ENCODE measurements at places on chromosomes 12 and 14.

GRCh38 chr12:71980538-71980937, 41.9 kb downstream of the TPH2 start:
- DNase-seq, result no peak

DNA sequence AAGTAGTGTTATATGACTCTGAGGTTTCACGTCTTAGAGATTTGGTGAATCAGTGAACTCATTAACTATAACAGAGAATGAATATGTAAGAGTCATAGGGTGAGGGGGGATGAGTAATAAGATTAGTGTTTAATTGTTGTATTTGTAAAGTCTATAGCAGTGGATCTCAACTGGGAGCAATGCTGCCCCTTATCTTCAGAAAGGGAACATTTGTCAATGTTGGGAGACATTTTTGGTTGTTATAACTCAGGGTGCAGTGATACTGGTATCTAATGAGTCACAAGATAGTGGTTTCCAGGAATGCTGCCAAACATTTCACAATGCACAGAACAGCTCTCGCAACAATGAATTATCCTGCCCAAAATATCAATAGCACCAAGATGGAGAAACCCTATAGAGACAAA, 1193.7 kb downstream of the GALC start:
- no peak for DNase-seq

GRCh38 chr12:88993651-88994050, 358.6 kb downstream of the DUSP6 start:
- DNase-seq, result no peak

DNA sequence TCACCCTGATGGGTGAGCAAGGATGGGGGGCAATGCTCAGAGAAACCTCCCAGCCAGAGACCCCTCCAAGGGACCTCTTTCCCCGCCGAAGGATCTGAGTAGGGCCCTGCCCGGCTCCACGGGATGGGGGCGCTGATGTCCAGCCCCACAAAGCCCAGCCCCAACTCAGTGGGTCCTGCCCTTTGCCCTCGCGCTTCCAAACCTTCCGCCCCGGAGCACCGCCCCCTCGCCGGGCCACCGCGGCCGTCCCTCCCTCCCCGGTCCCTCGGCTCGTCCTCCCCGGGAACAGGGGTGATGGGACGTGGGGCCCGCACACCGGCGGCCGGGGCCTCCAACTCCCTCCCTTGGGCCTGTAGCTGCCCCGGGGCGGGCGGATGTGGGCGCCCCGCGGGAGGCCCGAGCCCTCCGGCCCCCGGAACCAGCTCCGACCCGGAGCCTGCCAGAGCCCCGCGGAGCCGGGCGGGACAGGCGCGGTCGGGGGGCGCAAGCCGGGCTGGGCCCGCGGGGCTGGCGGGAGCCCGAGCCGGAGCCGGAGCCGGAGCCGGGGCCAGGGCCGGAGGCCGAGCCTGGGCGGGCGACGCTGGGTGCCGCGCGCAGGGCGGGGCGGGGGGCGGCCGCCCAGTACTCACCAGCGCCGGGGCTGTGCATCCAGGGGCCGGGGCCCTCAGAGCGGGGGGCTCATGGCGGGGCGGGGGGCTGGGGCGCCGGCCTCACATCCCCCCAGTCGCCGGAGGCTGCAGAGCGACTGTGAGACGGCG, 386 bp downstream of the HDAC7 start:
- DNase-seq, result peak; percentile 60

- DNase-seq, result peak; percentile 23
These were observed 700 bp downstream of the CDK4 start for GRCh38 chr12:57751432-57751787.

GRCh38 chr12:93894391-93895088, 217.4 kb downstream of the CRADD start:
- no peak for DNase-seq

DNA sequence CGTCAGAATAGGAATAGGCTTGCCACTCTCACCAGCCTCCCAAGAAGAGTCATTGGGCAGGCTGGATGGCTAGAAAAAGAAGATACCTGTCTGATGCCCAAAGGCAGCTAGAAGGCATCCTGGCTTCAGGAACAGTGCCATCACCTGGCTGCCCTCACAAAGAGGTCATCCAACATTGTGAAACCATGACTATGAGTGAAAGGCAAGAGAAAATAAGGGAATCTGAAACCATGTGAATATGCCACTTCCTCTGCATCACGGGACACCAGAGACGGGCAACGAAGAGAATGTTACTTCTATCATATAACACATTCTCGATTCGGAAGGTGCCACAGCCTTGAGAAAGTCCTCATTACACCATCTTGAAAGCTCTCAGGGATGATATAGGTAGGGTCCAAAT, 182.0 kb downstream of the DAD1 start:
- DNase-seq, result no peak

DNA sequence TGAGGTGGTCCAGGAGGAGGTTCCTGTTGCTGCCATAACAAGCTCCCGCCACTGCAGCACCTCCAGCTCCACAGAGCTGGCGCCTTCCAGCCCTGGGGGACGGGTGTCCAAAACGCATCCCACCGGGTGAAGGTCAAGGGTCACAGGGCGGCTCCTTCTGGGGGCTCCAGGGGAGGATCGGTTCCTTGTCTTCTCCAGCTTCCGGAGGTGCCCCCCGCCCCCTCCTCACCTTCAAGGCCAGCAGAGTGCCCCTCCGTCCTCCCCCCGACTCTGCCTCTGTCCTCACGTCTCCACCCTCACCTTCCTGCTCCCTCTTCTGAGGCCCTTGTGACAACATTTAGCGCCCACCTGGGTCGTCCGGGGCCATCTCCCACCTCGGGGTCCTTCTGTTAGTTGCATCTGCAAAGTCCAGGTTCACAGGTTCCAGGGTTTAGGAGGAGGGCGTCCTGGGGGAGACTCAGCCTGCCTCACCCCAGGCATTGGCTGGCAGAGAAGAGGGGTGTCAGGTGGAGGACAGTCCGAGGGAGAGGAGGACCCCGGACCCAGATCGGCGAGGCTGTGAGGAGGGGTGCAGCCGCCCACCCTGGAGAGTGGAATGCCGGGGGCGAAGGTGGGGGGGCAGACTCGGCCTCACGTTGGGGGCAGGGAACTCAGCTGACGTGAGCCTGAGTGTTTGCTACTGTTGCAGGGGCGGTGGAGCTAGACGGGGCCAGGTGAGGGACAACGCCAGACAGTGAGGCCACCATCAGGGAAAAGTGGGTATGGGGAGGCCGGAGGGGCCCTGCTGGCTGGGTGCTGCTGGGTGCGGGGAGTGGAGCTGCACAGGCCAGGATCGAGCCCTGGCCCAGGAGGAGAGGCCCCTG, 205.5 kb upstream of the C14orf180 start:
- DNase-seq, result no peak

GRCh38 chr12:117907108-117907689, 61.6 kb downstream of the KSR2 start:
- DNase-seq, result no peak

GRCh38 chr12:4960030-4960429, 50.3 kb downstream of the KCNA1 start:
- DNase-seq, result no peak

DNA sequence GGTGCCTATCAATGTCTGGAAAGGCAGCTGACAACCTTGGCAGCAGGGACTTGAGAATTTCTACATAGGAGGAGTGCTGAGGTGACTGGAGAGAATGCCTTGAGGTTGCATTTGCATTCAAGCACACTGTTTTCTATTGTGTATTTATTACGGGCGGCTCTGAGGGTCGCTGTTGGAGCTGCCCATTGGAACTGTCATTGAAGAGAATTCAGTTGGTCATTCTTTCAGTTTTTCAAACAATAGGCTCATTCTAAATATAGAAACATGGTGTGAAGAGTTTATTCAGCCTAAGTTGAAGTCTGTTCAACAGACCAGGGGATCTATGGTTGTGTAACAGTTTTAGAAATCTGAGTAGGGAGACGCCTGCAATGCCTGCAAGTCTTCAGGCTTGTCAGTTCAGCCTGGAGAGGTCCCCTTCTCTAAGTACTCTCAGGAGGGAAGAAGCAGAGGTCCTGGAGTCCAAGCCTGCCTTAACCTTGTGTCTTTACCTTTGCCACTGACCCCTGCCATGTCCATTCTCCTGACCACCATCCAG, 9.8 kb upstream of the ABHD12B start:
- no peak for DNase-seq

DNA sequence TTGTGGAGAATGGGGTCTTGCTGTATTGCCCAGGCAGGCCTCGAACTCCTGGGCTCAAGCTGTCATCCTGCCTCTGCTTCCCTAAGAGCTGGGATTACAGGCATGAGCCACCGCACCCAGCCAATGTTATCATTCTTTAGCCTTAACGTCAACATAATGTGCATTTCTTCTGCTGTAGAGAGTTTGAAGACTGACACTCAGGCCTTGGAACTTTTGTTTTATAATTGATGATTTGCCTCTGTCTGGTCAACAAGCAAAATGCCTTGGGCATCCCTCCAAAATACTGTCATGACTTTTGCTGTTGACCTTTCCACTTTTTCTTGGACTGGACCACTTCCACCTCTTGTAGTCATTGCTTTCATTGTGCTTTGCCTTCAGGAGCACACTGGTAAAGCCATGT, 29.0 kb downstream of the FAM234B start:
- DNase-seq, result no peak

DNA sequence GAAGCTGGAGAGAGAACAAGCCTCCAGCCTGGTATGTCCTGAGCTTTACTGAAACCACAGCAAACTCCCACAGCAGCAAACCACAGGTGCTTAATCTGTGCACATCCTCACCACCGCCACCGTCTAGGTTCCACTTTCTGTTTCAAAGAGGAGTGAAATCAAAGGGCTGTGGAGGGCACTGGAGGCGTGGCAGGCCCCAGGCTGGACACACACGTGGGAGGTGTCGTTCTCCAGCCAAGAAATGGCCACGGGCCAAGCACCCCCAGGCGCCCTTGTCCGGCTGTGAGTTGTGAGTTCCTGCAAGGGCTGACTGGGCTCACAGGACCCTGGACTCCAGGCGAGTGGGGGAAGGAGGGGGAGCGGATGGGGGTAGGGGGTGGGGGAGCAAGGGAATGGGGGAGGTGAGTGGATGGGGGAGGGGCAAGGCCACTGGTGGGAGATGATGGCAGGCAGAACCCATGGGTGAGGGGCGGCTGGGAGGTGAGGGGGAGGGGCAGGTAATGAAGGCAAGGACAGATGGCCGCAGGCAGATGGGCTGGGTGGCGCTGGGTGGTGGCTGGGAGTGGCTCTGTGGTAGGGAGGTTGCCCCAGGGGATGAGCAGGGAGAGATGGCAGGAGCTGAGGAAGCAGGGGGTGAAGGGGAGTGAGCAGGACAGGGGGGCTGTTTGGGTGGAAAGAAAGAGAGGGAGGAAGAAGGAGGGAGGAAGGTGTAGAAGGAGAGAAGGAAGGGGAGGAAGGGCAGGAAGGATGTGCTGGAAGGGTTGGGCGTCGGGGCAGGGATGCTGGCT, 86.7 kb downstream of the NCOR2 start:
- no peak for DNase-seq

GRCh38 chr12:89059721-89060541, 292.4 kb downstream of the DUSP6 start:
- DNase-seq, result no peak

DNA sequence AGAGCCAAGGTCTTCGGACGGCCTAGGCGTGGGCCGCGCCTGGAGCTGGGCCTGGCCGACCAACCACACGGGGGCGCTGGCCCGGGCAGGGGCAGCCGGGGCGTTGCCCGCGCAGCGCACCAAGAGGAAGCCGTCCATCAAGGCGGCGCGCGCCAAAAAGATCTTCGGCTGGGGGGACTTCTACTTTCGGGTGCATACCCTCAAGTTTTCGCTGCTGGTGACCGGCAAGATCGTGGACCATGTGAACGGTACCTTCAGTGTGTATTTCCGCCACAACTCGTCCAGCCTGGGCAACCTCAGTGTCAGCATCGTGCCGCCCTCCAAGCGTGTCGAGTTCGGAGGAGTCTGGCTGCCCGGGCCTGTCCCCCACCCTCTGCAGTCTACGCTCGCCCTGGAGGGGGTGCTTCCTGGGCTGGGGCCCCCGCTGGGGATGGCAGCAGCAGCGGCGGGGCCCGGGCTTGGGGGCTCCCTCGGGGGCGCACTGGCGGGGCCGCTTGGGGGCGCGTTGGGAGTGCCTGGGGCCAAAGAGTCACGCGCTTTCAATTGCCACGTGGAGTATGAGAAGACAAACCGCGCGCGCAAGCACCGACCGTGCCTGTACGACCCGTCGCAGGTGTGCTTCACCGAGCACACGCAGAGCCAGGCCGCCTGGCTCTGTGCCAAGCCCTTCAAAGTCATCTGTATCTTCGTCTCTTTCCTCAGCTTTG, 4.4 kb upstream of the SHMT2 start:
- peak; percentile 70 for DNase-seq

DNA sequence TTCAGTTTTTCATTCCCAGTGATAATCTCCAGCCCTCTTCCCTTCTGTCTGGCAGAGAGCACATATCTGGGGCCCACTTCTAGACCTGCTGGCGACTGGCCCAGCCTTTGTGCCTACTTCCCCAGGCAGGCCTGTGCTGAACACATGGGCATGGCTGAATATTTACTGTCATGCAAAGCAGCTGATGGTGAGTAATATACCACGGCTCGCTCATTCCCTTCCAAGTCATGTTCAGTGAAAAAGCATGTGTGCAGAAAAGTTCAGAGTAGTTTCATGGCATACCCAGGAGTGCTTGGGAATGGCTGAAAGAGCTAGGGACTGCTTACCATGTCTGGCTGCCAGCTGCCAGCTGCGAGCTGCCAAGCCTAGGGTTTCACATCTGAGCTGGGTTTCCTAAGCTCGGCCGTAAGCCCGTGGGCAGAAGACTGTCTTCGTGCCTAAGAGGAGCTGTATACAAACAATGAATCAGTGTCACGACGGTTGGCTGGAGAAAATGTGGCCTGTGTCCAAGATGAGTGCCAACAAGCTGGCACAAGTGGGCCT, 179.9 kb upstream of the PELI2 start:
- DNase-seq, result no peak

GRCh38 chr12:121246893-121247557, 37.1 kb downstream of the P2RX4 start:
- DNase-seq, result no peak

DNA sequence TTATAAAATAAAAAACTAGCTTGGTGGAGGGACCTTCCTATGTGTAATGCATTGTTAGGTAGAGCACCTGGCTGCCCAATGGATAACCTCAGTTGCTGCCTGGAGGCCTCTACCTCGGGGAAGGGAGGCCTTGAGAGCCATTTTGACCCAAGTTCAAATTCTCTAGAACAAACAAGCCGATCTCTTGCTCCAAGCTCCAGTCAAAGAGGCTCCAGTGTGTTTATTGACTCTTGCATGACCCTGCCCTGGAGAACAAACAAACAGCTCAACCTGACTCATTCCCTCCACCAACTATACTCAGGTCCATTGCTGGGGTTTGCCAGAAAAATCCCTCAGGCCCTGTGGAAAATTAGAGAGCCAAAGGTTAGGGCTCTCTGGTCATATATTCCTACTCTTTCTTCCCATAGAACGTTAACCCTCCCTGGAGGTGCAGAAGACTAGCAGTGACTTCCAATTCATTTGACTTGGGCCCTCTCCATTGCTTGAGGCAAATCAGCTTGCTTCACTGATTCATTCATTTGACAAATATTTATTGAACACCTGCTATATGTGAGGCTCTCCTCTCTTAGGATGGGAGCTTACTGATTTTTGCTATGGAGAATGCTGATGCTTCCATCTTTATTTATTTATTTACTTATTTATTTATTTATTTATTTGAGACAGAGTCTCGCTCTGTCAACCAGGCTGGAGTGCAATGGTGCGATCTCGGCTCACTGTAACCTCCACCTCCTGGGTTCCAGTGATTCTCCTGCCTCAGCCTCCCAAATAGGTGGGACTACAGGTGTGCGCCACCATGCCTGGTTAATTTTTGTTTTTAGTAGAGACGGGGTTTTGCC, 73.7 kb upstream of the CISTR start:
- no peak for DNase-seq

- DNase-seq, result no peak
These were observed 11.9 kb downstream of the NT5DC3 start for GRCh38 chr12:103829092-103829491.

GRCh38 chr12:49462083-49462744, 76.6 kb upstream of the KCNH3 start:
- DNase-seq, result no peak

- no peak for DNase-seq
These were observed 196.8 kb downstream of the RAD51B start for GRCh38 chr14:68016255-68016914.
